Glutamatergic neuron (in vitro differentiated cells): ENCODE measurements at places on chromosomes 4 and X. TPM values are rescaled to one million over a fixed set of nuclear protein-coding genes. Genes with fewer than 3 reads are reported as not detected.

GRCh38 chr4:94238160-94238559 lies 30.5 kb downstream of the SMARCAD1 start:
- H3K4me3 ChIP-seq: no peak overlapping the region
- DNase-seq: no peak
- no peak overlapping the region for H3K27ac ChIP-seq
- no peaks in the 10 kb centered on the region for H3K36me3 ChIP-seq

DNA sequence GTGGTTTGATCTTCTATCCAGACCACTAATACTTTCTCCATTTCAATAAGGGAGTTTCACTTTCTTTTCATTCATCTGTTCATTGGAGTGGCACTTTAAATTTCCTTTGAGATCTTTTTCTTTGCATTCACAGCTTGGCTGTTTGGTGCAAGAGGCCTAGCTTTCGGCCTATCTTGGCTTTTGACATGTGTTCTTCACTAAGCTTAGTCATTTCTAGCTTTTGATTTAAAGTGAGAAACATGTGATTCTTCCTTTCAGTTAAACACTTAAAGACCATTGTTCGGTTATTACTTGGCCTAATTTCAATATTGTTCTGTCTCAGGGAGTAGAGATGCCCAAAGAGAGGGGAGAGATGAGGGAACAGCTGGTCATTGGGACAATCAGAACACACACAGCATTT lies 24.3 kb downstream of the CXCL13 start:
- no peaks in the 10 kb centered on the region for H3K36me3 ChIP-seq
- no peaks in the 10 kb centered on the region for H3K4me1 ChIP-seq
- peaks cover 2% of the 10 kb centered on the region for H3K27me3 ChIP-seq

Gene TXK
- not detected for total RNA-seq

DNA sequence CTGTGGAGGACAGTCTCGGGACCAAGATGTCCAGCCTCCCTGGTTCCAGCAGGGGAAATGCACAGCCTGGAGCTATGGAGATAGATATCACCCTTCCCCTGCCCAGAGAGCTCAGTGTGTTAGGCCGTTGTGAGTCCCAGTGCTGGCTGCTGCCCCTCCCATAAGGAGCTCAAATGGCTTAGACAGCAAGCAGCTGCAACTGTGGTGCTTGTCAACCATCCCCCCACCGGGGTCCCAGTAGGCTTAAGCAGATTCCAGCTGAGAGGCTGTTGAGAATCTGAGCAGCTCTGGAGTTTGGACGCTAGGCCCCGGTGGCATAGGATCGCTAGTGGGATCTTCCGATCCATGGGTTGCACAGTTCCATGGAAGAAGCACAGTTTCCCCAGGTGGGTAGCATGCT lies 181.8 kb upstream of the POF1B start:
- DNase-seq: peak; percentile 20
- no peaks in the 10 kb centered on the region for H3K4me1 ChIP-seq

Gene CAMK2D
- 24.8 TPM for total RNA-seq

- peaks cover under 1% of the 10 kb centered on the region for H3K4me1 ChIP-seq
- H3K4me3 ChIP-seq: no peak overlapping the region
- no peaks in the 10 kb centered on the region for H3K36me3 ChIP-seq
- DNase-seq: no peak
Measured at GRCh38 chr4:181971411-181971810, 271.8 kb upstream of the TENM3 start.

DNA sequence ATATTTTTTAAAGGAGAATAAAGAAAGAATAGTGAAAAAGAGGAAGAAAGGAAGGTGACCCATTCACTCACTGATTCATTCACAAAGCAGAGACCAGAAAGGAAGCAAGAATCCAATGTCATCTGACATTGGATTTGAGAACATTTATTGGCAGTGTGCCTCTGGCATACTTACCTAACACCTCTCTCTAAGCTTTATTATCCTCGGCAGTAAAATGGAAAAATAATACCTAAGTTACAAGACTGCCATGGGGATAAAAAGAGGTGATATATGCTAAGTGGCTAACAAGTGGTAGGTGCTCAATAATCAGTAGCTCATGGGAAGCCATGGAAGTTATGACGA lies 41.6 kb upstream of the PPARGC1A start:
- no peaks in the 10 kb centered on the region for H3K27me3 ChIP-seq
- no peak overlapping the region for H3K4me3 ChIP-seq
- no peak for DNase-seq
- H3K4me1 ChIP-seq: peaks cover 16% of the 10 kb centered on the region
- no peak overlapping the region for H3K27ac ChIP-seq

Gene ABLIM2
- 7.5 TPM for total RNA-seq
